ENCODE measurements at places on chromosomes 7 and 10. TPM values are rescaled to one million over a fixed set of nuclear protein-coding genes. Genes with fewer than 3 reads are reported as not detected.

NKX1-2 gene
- 0.36 TPM for total RNA-seq

TACC2 gene
- total RNA-seq: 7.3 TPM

HKDC1 gene
- total RNA-seq: not detected

ACSM6 gene
- total RNA-seq: not detected

UNCX gene
- total RNA-seq: not detected

OR2A12 gene
- not detected for total RNA-seq

OPALIN gene
- total RNA-seq: not detected
